ENCODE measurements at places on chromosomes 2 and 18.

- DNase-seq = no peak
Measured at GRCh38 chr2:76159042-76159648, 448.4 kb upstream of the GCFC2 start.

- DNase-seq = no peak
Measured at GRCh38 chr2:44155666-44156446, 12.8 kb upstream of the PPM1B start.

DNA sequence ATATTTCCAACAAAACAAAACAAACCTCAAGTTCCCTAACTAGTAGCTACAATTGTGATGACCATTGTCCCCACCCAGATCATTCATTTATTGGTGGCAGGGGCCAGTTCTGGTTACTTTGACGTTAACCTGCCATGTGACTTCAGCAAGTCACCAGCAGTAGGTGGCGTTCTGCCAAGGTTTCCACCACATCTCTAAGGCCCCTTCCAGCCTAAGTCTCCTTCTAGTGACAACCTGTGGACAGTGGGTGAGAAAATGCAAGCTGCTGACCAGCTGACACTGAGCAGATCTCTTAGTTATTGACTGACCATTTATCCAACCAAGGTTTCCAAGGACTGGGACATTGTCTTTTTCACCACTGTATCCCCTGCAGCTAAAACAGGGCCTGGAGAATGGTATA, 98.4 kb downstream of the GPR39 start:
- DNase-seq = no peak

GRCh38 chr2:206445948-206446347, 2.6 kb downstream of the ADAM23 start:
- DNase-seq = no peak

GRCh38 chr18:8538935-8539334, 70.3 kb upstream of the RAB12 start:
- no peak for DNase-seq

GRCh38 chr2:226405465-226405864, 394.2 kb downstream of the IRS1 start:
- DNase-seq = no peak

DNA sequence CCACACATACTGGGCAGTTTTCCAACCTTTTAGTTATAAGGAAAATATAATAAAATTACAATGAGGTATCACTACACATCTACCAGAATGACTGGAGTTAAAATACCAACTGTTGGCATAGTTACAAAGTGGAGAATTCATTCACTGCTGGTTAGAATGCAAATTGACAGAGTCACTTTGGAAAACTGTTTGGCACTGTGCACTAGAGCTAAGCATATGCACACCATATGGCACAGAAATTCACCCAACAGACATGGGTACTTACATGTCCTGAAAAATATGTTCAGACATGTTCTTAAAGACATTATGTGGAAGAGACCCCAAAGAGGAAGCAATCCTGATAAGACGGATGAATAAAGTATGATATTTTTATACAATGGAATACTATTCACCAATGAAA, 686.1 kb upstream of the RAB6C start:
- no peak for DNase-seq

GRCh38 chr2:200655918-200656580, 70.2 kb downstream of the AOX1 start:
- no peak for DNase-seq

- peak; percentile 12 for DNase-seq
Measured at GRCh38 chr2:216695401-216695821, at the start of gene IGFBP5. IGFBP5 (minus strand) TSS chr2:216695549; CDS start chr2:216694775, 774 bp downstream.

GRCh38 chr18:44638034-44638540, 42.6 kb upstream of the SETBP1 start:
- DNase-seq = no peak

DNA sequence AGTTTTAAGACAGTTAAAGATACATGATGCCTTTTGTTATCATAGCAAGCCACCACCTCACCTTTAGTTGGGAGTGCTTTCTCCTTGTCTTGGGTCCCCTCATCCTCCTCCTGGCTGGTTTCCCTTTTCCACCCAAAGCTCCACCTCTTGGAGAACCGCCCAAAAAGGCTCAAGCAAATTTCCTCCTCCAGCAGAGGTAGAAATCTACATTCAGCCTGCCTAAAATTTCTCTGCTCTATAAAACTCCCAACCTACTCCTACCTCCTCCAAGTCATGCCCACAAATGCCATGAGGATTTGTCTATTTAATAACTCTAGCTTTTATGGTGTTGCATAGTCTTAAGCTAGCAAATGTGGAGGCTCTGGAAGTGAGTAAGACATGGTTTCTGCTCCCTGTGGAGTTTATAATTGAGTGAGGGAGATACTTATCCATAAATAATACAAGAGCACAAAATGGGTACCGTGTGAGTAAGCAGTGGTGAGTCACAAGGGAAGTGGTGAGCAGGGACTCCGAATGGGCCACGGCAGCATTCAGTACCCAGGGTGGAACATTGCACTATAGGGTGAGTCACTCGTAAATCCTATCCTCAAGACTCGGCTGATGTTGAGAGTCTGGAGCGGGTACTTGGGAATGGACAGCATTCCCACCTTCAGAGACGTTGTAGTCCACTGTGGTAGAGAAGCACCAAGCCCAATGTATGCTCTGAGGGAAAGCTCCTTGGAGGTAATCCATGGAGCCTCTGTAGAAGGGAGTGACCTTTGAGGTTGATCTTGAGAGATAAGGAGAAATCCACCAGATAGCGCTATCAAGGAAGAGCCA, 146.3 kb downstream of the RTN4 start:
- no peak for DNase-seq

- DNase-seq = no peak
Measured at GRCh38 chr2:71696381-71696780, 243.0 kb downstream of the DYSF start.

DNA sequence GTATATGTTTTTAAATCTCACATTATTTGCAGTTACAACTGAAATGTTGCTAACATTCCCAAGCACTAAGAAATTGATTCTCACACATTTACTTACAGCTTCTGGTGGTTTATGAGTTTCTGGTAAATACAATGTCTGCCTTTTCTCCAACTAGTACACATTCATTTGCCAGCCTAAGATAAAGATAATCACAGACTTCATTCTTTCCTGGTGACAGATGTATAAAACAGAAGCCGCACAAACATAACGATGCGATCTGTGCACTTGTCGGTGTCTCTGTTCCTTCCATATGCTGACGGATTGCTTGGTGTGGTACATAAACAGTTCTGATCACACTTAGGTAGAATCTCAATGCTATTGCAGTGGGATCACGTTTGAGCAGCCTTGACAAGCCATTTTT, 100.4 kb upstream of the DDX18 start:
- no peak for DNase-seq

GRCh38 chr2:215542690-215543089, 106.8 kb upstream of the FN1 start:
- no peak for DNase-seq

DNA sequence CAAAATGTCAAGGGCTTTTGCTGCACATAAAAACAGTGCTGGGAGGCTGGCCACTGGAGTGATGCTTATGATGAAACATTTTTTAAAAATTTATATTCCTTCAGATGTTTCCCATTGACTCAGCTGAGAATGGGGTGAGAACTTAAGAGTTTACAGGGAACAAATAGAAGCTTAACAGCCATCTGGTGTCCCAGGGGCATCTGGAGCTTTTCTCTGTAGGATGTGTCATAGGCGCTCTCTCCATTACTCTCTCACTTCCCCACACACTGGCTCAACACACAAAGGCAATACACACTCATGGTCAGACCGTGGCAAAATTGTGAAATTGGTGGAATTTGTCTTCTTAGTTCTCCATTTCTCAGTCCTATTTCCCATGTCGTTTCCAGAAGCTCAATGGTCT, 783.1 kb upstream of the LRRTM1 start:
- no peak for DNase-seq
